Heart left ventricle (tissue), 16 donors: ENCODE measurements at places on chromosomes 12 and 14. TPM values are rescaled to one million over a fixed set of nuclear protein-coding genes. Genes with fewer than 3 reads are reported as not detected.

GRCh38 chr12:113244478-113244958 is 23.3 kb downstream of the TPCN1 start:
- peak; percentile 57 for DNase-seq

GRCh38 chr12:132415327-132416120 is 74.4 kb upstream of the FBRSL1 start:
- DNase-seq, result no peak

The KLRF1 gene
- 0.37 TPM for total RNA-seq

DNA sequence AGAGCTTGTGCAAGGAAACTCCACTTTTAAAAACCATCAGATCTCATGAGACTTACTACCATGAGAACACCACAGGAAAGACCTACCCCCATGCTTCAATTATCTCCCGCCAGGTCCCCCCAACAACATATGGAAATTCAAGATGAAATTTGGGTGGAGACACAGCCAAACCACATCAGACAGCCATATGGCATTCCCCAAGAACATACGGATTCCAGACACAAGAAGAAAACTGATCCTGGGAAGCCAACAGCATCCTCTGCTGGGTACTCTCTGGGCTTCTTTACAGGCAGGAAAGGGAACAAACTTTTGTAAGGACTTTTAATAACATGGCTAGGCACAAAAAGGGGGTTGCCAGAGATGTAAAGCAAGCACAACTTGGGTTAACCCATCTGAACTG is 127.2 kb downstream of the TMEM132C start:
- no peak for DNase-seq

The TIMM9 gene
- total RNA-seq, result 24.7 TPM

DNA sequence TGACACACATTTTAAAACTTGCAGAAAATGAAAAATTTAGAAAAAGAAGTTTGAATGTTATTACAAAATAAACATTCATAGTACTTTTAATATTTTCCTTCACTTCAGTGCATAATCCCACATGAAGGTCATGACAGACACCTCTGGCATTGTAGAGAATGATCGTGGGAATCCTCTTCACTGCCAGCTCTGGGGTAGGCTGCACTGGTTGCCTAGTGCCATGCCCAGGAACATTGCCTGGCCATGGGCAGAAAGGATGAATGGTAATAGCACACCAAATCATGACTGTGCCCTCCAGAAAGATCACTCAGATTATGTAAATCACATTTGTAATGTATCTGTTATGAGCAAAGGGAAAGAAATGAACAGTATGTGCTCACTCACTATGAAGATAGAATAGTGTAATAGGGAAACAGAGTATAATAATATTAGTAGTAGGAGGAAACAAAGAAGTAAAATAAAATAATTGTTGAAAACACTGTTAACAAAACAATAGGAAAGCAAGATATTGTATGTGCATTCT is 161.6 kb downstream of the PLCZ1 start:
- no peak for DNase-seq

The SOX5 gene
- 2.5 TPM for total RNA-seq

GRCh38 chr12:120314220-120314619 is 12.1 kb downstream of the SIRT4 start:
- no peak for DNase-seq

DNA sequence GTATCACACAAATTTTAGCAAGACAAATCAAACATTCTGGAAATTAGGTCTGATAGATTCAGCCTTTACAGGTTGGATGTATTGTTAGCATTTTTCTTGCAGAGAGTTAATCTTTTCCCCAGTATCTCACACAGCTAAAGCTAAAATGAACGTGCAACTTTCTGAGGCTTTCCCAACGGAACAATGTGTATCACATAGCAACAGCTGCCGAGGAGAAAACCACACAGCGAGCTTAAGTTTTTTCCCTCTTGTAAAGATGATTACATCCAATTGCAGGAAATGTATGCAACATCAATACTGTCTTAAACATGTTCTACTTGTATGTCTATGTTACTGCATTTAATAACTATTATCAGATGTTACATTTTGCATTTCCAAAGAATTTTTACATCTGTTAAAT is 182.2 kb downstream of the CCDC59 start:
- DNase-seq, result no peak

DNA sequence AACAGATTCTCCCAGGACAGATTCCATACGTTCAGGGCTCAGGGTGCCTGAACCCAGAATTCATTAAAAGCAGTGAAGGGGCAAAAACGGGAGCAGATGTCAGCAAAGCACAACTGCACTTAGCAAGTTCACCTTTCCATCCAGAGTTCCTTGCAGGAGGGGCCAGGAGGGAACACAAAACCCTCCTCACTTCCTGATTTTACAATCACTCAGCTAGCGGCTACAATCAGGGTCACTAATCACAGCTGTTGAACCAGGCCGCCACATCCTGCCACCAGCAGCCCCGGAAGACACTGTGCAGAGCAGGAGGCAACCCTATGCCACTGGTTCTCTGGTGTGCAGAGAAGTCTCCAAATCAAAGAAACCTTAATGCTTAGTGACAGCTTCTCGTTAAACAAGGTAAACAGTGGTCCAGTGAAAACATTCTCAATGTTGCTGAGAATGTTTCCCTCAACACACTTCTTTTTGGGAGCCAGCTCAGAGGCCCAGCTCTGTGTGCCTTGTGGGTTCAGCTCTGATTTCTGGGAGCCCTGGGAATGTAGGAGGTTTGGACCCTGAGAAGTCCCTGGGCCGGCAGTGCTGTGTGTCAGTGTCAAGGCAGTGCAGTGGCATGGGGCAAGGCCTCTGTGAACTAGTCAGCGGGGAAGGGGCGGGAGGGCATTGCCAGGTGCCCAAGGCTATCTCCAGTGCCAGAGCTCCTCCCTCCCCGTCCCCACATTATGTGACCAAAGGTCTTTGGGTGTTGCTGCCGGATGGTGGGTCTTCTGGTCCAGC is 54.5 kb downstream of the VCPKMT start:
- DNase-seq, result no peak
